ENCODE measurements at places on chromosomes 2 and 18.

- DNase-seq = no peak
Measured at GRCh38 chr2:176339208-176339607, 70.0 kb downstream of the MTX2 start.

- DNase-seq = no peak
Measured at GRCh38 chr2:218659988-218660358, 490 bp downstream of the BCS1L start.

GRCh38 chr2:37631698-37632097 is 39.7 kb downstream of the CDC42EP3 start:
- DNase-seq = no peak

DNA sequence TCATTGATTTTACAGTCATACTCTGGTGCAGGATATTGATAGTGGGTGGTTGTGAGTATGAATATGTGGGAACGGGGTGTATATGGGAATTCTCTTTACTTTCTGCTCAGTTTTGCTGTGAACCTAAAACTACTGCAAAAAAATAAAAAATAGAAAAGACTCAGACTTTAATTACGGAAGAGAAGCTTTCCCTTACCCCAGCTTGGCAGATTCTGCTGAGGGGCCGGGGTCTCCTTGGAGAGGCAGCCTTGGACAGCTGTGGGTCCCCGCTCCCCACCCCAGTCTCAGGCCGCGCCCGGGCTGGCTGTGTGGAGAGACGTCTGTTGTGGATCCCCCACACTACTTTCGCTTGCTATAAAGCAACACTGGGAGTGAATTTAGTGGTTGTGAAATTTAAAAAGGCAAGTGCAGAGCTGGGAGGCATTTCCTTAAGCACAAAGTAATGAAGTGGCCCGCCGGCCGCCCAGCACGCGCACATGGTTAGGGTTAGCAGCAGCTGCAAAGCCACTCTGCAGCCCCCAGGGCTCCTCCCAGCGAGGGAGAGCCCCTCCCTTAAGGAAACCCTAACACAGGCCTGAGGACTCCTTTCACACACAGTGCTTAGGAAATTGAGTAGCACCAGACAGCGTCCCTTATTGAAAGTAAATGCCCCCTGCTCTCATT is 102.4 kb downstream of the DDX1 start:
- DNase-seq = no peak

- DNase-seq = no peak
Measured at GRCh38 chr18:32048507-32049091, 30.0 kb downstream of the RNF125 start.

GRCh38 chr2:67260343-67261277 is 136.5 kb upstream of the ETAA1 start:
- peak; percentile 84 for DNase-seq

DNA sequence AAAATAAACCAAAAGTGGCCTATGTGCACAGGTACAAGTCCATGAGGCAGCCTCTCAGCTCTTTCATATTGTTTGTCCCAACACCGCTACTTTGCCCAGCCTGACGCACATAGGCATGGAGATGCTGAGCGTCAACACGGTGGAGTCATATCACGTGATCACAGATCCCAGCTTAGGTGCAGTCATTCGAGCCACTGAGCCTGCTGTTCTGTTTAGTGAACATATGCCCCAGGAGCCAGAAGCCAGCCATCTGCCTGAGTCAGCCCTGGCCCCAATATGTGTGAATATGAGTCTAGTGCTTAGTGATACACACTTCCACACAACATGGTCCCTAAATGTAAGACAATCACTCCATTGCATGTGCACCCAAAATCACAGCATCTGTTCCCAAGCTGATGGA is 88.2 kb upstream of the LCLAT1 start:
- no peak for DNase-seq

DNA sequence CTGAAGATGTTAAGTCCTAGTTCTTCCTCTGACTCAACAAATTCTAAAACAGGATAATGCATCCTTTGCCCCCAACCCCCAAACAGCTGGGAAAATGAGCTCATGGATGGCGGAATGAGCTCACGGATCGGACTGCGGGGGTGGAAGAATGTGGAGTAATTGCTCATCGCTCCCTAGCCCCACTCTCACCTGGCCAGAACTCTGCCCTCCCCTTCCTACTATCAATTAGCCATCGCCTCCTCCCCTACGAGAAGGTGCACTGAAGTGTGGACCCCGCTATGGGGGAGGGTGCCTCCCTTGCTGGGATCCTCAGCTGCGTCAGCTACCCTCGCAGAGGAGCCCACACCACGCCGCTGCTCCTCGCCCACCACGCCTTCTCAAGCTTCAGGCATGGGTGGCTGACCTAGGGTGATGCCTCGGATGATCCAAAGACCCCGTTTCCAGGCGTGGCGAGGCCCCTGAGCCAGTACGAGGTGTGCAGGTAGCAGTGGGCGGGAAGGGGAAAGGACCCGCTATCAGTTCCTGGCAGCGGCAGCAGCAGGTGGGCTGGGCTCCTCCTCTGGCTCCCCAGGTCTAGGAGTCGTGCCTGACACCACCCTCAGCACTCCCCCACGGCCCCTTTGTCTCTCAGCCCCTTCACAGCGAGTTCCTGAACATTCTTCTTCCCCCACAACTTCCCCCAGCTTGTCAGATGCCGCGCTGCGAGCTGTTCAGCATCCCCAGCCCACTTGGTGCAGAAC is 82.1 kb upstream of the POMC start:
- DNase-seq = no peak

GRCh38 chr2:146992057-146992456 is 852.8 kb upstream of the ACVR2A start:
- no peak for DNase-seq

DNA sequence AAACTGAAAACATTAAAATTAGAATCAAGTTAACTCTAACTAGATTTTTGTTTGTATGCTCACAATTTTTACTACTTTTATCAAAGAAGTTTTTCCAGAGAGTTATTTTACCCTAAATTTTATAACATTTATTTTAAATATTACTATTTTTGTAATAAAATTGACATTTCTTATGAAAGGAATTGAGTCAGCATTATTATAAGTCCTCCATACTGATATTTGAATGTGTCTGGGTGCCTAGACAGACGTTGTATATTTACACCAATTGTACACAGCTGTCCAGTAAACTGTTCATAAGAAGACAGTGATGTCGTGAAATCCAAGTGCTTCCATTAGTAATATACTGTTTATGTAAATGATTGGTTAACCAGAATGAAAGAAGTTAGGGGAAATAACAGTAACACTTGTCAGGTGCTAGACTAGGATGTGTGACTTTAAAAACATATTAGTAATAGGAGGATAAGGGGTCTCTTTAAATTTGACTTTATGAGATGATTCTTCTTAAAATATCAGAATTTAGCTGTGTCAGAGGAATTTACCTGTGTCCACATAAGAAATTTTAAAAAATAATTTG is 73.7 kb downstream of the TANK start:
- DNase-seq = no peak

DNA sequence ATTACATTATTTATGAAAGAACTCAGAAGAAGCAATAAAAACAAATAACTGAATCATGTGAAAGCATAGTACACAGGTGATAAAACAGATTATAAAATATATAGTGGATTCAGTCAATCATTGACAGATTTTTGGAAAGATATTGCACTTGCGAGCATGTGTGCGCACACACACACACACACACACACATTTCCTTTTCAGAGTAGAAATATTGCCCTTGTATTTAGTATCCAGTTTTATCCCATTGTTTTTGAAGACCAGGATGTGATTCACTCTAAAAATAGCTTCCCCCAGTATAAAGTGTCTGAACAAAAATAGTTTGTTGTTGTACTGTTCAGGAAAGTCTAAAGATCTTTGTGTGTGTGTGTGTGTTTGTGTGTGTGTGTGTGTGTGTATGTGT is 145.5 kb downstream of the CALCRL start:
- DNase-seq = no peak

DNA sequence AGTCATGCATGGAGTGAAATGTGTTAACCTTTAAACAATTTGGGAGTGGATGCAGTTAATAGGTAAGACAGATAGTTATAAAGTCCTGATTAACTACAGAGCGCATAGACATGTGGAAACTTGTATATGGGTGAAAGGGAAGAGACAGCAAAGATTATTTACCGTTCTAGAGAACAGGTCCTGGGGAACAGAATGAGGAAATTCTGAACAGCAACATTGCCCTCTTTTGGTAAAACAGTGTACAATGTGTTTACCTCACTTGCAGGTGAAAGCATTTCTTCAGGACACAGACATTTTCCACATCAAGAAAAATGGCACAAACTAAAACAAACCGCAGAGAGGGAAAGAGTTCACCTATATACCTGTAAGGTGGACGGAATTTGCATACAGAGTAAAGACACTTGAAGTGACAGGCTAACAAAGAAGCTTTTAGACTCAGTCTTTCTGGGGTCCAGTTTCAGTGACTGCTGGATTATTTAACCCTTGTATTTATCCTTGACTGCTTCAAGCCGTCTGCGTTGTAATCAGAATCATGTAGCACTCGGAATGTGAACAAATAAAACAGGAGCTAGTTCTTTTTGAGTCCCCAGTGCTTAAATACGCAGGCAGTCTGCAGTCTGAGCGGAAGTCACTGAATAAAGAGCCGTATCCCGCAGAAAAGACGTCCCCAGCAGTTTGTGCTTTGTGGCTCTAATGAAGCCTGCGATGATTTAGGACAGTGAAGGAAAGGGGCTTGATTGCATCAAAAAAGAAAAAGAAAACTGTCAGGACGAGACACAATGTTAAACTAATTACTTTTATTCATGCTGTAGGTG is 364.8 kb upstream of the GALNT5 start:
- no peak for DNase-seq

GRCh38 chr2:70381235-70381634 is 79.4 kb upstream of the FAM136A start:
- DNase-seq = no peak

DNA sequence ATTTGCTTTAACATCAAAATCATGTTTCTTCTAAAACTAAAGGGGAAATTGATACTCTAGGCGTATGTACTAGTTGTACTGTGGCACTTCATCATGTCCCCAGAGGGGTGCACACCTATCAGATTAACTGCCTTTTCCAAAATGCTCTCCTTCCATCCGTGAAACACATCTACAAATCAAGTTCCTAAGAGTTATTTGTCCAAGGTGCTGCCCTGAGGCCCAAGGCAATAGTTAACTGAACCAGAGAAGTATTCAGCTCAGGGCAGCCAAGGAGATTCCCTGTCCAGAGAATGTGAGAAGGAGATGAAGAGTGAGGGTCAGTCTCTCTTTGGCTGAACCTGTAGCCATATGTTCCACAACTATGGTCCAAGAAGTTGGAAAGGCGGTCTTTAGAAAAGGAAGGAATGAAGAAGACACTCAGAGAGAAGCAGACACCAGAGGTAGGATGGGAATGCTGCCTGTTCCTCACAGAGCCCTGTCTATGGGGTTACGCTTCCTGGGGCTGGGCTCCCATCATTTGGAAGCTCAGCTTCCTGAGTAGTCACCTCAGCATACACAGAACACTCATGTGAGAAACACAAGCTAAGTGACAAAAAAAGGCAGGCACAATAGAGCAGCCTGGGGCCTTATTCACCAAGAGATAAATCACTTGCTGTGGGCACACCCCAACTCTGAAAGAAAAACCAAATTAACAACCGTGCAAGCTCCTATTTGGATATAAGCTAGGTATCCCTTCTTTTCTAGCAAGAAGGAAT is 55.6 kb downstream of the ANKRD44 start:
- DNase-seq = no peak

DNA sequence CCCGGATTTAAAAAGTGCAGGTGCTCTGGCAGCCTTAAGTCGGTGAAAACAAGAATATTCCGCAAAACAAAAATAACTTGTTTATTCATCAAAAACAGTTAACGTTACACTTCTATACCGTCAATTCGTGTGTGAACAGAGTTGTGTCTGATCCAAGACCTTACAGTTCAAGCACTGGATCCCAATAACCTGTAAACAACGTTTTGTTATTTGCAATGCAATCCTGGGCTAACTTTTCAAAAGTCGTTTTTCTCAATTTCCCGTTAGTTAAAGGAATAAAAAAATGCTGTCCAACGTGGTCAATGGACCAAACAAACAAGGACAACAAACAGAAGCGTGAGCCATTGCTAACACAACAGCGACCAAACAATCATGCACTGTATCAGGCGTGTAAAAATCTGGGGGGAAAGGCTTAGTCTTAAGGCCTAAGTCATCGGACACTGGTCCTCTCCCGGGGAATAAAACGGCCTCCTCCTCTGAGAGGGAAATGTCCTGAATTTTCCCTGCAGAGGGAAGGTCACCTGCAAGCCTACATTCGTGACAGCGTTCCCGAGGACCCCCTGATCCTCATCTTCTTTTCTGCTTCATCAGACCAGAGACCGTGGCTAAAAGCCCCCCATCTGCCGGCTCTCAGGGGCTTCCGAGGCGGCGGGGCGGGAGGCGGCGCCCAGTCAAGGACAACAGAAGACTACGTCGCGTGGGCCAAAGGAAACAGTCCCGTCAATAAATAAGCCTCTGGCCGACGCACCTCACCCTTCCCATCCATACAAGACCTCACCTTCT is 490 bp downstream of the NDUFS1 start:
- no peak for DNase-seq

DNA sequence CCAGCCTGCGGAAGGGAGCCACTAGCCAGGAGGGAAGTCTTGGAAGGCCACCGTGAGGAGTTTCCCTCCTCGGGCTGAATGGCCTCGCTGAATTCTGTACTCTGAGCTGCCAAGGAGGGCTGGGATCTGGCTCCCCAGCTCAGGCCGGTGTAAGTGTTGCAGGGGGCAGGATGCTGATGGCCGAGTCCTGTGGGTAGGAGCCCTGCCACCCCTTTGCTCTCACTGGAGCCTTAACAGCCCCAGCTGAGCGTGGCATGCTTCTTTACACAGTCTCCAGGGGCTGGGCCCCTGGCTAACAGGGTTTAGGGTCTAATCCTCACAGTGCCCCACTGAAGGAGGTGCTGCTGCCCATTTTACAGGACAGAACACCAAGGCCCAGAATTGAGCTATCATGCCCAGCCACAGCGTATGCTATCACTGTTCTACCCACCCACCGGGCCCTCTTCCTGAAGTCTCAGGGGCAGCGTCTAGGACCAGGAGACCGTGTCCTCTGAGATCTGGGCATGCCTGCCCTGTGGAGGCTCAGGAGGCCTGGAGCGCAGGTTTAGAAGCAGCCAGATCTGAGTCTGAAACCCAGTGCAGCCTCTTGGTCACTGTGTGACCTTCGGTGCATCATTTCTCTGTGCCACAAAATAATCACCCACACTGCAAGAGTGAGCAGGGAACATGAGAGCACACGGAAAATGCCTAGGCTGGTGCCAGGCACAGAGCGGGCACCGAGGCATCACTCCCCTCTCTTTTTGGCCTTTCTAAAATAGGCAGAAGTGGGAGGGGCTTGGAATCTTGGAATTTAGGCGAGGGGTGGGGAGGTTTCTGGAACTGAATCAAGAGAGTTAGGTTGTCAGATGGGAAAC is 42.9 kb downstream of the TMEM37 start:
- no peak for DNase-seq

DNA sequence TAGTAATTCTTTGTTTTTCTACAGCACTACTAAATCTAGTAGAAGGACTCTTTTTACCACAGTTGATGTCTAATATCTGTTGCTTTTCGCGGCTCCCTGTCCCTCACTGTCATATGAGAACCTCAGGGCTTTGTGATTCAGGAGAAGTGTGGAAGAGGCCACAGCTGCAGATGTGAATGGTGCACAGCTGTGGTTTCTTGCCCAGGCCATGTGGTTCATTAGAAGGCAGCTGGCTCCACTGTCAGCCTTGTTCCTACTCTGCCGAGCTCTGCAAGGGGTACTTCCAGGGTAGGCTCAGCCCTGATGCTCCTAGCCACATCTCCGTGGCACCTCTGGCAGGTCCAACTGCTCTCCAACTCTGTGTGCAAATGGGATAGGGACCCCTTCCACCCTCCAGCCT is 83.9 kb downstream of the APOB start:
- no peak for DNase-seq

GRCh38 chr2:230162981-230163380 is 56.8 kb downstream of the SP110 start:
- peak; percentile 34 for DNase-seq

- DNase-seq = no peak
Measured at GRCh38 chr2:172083628-172084394, 1.5 kb upstream of the DLX1 start.

Measured in osteocyte (in vitro differentiated cells).